ENCODE measurements at places on chromosomes 12 and 14.

- DNase-seq: no peak
These were observed 199.5 kb upstream of the CAND1 start for GRCh38 chr12:67069451-67070306.

DNA sequence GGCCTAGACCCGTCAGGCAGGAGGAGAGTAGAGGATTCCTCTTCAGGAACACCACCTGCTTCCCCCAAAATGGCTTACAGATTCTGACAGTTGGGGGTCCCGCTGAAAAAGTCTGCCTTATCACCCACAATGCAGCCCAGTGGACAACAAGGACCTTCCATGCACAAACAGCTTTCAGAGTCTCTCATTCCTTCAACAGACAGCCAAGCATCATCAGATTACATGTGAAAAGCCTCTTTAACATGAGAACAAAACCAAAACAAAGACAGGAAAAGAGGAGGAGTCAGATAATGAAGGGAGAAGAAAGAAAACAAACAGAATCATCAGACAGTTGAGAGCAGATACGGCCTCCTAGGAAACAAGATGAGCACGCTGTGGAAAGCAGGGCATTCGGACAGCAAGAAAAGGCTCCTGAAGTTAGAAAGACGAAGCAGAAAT, 18.3 kb downstream of the KCTD10 start:
- DNase-seq: no peak

DNA sequence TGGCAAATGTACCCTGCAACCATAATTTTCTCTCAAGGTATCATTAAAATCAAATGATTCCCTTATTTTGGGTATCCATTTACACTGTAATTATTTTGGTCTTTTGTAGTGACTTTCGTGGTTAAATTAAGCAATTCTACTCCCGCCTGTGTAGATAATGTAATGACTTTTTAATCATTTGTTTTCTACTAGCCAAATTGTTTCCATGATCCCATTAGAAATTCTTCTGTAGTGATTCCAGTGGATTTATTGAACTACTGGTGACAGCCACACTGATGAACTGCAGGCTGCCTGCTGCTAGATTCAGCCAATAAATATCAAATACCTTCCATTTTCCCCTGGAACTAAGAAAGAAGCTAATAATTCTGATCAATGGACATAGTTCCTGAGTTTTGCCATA, 96.0 kb downstream of the WIF1 start:
- DNase-seq: no peak

DNA sequence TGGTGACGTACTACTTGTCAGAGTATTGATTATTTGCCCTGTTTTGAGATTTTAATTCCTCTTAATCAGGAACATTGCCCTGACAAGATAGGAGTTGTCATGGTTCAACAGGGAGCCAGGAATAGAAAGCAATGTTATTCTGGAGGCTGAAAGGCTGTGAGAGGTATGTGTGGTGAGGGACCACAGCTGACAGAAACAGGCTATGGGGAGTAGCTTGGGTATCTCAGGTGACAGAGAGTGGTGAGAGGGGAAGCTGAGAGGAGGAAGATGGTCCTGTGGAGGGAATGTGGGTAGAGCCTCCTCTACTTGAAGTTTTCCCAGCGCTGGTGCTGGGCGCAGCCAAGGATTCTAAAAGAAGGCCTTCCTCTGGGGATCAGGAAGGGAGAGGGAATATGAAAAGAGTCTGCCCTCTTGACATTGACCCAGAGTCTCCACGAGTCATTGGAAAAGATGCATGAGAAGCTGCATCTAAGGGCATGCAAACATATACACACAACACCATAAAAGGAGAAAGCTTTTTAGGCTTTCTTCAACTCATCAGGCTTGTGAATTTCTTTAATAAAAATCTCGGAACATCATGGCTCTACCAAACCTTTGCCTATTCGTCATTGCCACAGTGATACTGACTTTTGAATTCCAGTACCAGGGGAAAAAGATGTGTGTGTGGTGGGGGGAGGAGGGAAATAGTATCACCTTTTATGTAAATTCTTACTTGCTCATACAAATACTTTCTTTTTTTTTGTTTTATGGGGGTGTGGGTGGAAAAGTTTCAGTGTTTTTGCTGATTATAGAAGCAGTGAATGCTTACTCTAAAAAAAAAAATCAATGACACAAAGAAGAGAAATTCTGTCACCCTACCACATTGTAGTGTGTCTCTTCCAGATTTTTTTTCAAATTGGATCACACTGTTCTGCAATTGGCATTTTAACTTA, 39.9 kb upstream of the DHRS7 start:
- DNase-seq: no peak

DNA sequence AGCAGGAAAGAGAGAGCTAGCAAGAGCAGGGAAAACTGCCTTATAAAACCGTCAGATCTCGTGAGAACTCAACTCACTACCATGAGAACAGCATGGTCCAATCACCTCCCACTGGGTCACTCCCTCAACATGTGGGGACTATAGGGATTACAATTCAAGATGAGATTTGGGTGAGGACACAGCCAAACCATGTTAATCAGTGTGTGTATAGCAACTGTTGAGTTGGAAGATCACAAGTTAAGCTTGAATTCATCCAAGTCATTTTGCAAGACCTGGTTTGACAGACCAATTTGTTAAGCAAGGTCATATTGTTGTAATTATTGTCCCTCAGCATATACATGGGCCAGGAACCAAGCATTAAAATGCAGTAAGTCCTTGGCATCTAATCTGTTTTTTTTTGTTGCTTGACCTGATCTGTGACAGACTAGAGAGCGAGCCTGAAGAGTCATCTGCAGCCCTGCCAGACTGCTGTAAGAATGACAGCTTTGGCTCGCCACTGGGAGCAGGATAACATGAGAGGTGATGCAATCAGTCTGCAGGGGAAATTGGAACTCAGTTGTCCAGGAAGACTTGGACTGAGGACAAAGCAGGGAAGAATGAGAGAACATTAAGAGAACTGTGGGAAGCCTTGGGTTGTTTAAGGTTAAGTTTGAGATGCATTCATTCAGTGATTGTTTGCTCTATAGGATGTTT, 297.6 kb upstream of the SEL1L start:
- peak; percentile 73 for DNase-seq

GRCh38 chr12:118536306-118536906, 160.1 kb downstream of the SUDS3 start:
- DNase-seq: no peak

DNA sequence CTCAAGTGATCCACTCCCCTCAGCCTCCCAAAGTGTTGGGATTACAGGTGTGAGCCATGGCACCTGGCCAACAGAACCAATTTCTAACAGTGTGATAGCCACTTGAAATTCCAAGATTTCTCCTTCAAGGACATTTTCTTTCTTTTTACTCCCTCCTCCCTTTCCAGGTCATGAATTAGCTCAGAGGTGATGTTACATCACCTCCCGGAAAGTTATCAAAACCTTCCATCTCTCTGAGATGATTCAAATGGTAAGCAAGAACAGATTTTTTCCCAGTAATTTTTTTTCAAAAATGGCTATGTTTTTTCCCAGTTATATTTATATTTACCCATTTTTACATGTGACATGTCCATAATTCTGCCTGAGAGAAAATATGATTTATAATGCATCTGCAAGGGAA, 15.6 kb upstream of the SMAGP start:
- no peak for DNase-seq

- DNase-seq: no peak
These were observed 65.4 kb downstream of the CLMN start for GRCh38 chr14:95254288-95254687.

DNA sequence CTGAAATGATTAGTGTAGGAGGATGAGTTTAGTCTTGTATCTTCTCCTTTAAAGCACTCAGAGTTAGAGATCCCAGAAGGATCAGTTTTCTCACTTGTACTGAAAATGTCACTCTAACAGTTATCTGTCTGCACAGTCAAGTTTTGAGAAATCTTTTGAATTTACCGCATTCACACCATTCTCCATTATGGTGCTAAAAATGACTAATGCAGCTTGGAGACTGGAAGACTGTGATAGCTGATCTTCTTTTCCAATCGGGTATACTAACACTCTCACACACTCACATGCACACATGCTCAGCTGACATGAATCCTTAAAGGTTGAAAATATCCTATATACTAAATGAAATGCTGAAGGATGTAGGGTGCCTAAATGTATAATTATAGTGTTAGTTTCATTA, 65.8 kb downstream of the SLC15A5 start:
- no peak for DNase-seq

- DNase-seq: no peak
These were observed 26.9 kb upstream of the RXYLT1 start for GRCh38 chr12:63752841-63753240.

DNA sequence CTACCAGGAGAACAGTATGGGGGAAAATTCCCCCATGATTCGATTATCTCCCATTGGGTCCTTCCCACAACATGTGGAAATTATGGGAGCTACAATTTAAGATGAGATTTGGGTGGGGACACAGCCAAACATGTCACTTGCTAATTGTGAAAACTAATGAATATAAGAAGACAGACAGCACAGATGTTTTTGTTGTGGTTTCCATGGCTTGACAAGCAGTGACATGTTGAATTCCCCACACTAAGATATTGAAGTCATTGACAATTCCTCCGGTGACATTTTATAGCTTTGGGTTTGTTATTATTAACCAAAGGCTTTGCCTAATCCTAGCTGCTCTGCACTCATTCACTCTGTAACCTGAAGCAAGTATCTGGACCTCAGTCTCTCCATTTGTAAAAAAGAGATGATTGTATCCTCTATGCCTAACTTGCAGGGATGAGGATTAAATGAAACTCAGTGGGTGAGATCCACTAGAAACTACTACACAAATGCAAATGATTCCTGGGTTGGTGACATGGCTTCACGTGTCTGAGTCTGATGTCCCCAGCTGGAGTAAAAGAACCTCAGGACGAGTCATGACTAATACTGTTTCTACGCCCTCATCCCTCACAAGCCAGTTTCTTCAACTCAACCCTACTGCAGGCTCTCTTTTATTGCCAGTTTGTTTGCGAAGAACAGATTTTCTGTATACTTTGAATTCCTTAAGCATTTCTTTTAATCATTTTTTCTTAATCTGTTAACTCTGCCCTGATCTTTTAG, 71.6 kb downstream of the ASCL1 start:
- DNase-seq: no peak

DNA sequence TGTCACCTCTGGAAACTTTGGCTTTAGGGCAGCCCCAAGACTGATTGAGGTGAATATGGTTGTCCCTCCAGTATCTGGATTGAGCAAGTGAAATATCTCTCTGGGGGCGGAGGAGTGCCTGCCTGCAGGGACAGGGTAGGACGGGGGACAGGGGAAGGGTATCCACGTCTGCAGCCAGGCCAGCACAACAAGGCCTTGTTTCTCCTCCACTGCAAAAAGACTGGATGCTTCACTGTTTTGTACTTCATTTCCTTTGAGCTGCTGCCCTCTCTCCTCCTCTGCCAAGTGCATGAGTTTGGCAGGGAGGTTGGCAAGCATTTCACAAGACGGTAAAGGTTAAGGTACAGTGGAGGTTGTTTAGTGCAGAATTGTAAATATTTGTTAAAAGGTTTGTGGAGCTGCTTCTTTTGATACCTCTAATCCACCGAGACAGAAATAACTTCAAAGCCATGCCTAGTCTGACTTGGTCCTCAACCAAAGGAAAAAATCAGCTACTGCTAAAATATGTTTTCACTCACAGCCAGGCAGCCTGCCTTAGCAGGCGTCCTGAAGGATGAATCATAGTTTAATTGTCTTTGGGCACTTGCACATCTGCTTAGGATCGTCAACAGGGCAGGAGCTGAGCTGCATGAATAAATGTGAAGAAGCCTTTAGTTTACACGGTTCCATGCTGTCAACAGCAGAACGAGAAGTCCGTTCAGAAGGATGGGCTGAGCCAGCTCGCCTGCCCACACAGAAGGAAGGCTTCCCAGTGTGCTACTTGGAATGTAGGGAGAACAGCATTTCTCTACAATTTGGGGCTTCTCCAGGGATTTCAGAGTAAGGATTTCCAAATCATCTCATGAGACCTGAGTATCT, 269.7 kb downstream of the TTC6 start:
- DNase-seq: no peak

DNA sequence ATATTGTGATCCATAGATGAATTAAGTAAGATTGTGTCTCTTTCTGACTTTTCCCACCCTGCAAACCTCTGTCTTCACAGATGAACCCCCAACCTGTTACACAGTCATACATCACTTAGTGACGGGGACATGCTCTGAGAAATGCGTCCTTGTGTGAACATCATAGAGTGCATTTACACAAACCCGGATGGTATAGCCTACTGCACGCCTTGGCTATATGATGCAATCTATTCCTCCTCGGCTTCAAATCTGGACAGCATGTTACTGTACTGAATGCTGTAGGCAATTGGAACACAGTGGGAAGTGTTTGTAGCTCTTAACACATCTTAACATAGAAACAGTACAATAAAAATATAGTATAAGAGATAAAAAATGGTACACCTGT, 7.4 kb upstream of the TESPA1 start:
- no peak for DNase-seq

DNA sequence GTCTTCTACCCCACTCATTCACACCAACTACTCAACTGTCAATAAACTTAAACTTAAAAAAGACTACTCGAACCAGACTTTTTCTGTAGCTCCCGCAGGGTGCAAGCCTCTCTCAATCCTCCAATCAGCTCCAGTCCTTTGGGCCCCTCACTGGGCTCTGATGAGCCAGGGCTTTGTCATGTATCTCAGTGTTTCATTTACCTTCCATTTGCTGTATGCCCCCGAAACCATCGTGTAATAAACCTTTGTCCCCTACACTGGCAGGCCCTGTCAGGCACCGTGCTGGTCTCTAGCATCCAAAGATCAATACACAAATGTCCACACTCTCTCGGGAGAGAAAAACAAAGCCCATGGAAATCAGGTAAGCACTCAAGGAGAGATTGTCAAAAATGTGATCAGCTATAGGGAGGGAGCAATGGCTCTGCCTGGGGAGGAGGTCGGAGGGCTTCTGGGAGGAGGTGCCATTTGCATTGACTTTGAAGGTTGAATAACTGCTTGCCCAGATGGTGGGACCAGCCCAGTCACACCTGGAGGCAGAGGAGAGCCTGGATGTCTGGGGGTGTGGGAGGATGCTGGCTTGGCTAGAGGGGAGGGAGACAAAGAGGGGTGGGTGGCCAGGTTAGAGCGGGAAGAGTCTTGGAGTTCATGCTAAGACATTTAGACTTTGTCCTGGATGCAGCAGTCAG, 42.1 kb upstream of the DICER1 start:
- DNase-seq: no peak

DNA sequence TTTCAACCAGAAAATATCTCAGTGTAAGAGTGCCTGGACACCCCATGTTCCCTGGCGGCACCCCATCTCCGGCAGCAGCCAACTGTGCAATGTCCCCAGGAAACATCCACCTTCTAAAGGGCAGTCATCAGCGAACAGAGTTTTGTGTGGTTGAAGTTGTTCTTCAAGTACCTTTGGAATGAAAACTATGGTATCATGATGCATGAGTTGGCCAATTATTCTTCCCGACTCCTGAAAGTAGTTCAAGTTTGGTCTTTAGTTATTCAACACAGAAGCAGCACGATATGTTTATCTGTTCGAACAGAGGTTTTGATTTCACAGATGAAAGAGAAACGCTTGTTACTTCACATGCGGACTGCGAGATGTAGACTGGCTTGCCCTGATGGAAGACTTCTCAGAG, 21.1 kb upstream of the TTC7B start:
- DNase-seq: no peak

- no peak for DNase-seq
These were observed 2.4 kb upstream of the HOXC4 start for GRCh38 chr12:54051026-54051842.

GRCh38 chr14:34404416-34404815, 57.6 kb downstream of the SPTSSA start:
- no peak for DNase-seq

- no peak for DNase-seq
These were observed 156.5 kb upstream of the PLEKHG7 start for GRCh38 chr12:92546259-92546634.
